ENCODE measurements at places on chromosomes 2 and 18. TPM values are rescaled to one million over a fixed set of nuclear protein-coding genes. Genes with fewer than 3 reads are reported as not detected.

GRCh38 chr2:230913406-230914143 is 11.5 kb downstream of the GPR55 start:
- peak; percentile 80 for DNase-seq

DNA sequence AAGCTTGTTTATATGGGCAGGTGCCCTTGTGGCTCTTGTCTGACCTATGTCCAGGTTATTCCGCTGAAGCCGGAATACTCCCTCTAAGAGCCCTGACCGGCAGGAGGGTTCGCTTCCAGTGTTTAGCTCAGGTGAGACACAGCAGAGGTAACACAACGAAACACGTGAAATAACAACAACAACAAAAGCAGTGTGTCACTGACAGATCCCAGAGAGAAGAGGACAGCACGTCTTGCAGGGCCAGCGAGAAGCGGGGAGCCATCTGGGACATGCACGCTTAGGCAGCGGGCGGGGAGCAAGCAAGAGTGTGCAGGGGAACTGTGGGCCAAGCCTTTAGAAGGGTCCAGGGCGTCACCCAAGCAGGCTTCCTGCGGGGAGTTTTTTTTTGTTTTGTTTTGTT is 17.1 kb upstream of the ZDBF2 start:
- no peak for DNase-seq

DNA sequence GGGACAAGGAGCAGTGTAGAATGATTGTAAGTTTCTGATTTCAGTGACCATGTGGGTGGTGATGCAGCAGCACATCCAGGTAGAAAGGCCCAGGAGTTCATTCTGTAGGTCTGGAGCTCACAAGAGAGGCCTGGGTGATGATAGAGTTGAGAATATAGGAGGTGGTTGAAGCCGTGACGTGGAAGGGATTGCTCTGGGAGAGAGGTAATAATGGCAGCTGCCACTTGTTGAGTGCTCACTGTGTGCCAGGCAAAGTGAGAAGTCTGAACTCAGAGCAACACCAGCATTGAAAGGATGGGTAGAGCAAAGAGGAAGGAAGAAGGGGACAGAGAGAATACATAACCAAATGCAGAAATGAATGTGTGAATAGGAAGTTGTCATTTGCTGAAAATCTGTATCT is 3.3 kb downstream of the TTLL4 start:
- DNase-seq = no peak

- no peak for DNase-seq
Measured at GRCh38 chr2:181792906-181793305, 98.6 kb upstream of the ITPRID2 start.

DNA sequence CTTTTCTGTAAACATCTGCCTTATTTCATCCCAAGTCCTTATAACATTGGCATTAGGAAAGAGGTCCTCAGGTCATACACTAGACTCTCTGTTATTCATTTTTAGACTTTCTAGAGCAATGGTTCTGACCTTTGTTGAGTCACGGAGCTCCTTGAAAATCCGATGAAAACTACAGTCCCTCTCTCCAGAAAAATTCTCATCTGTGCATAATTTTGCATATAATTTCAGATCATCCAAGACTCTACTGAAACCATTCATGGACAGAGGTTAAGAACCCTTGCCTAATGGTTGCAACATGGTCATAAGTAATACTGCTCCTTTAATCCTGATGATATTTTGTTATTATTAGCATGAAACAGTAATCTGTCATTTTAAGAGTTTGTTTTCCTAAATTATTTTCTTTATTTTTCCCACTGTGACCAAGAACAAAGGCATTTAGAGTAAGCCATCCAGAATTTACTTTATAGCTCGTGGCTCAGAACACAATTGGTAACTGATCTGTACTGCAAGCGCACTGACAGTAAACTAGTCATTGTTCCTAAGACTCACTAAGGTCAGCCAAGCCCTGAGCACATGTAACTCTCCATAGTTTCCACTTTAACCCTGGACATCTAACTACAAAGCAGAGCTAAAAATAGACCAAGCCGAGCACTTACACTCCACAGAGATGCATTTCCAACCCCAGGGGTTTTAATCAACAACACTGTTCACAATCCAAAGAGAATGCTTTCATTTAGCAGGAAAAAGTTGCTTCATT is 8.4 kb downstream of the MYOM1 start:
- DNase-seq = no peak

DNA sequence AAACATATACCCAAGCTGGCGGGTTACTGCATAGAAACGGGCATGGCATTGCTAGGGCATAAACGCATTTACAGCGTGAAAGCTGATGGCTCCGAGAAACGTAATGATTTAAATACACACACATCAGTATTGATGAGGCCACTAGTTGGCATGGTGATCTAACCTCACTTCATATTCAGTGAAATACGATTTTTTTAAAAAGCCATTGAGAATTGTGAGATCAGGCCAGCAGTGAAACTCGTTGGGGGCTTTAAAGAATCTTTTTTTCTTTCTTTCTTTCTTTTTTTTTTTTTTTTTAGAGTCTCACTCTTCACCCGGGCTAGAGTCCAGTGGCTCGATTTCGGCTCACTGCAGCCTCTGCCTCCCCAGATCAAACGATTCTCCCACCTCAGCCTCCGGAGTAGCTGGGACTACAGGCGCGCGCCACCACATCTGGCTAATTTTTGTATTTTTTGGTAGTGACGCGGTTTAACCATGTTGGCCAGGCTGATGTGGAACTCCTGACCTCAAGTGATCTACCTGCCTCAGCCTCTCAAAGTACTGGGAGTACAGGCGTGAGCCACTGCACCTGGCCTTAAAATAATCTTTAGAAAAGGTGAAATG is 2.4 kb upstream of the SMAD7 start:
- DNase-seq = no peak

Gene KIAA2012
- polyA plus RNA-seq = not detected

DNA sequence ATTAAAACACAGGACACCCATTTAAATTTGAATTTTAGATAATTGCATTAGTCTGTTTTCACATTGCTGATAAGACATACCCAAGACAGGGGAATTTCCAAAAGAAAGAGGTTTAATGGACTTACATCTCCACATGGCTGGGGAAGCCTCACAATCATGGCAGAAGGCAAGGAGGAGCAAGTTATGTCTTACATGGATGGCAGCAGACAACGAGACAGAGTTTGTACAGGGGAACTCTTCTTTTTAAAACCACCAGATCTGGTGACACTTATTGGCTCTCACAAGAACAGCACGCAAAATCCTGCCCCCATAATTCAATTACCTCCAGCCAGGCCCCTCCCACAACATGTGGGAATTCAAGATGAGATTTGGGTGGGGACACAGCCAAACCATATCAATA is 79.8 kb upstream of the SMAD2 start:
- no peak for DNase-seq

DNA sequence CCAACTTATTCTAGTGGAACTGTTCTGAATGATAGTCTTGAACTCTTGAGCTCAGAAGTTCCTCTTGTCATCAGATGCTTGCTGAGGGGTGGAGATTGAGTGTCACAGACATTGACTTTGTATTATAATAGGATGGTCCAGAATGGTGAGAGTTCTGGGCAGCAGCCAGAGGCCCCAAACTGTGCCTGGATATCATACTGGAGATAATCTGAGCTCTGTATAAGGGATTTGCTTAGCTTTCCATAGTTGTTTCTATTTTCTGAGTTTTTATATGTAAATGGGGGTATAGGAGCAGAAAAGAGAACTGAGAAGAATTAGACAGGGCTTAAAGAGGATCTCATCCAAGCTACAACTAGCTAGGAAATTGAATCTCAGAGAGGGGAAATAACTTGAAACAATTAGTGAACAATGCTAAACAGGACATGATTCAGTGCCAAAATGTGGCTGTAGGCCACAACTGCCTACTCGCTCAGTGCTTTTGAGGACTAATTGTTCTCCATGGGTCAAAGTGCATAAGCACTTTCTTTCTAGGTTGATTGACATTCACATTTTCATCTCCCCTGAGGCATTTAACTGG is 10.1 kb upstream of the LCLAT1 start:
- DNase-seq = no peak

GRCh38 chr2:17620280-17620679 is 79.8 kb downstream of the VSNL1 start:
- no peak for DNase-seq

DNA sequence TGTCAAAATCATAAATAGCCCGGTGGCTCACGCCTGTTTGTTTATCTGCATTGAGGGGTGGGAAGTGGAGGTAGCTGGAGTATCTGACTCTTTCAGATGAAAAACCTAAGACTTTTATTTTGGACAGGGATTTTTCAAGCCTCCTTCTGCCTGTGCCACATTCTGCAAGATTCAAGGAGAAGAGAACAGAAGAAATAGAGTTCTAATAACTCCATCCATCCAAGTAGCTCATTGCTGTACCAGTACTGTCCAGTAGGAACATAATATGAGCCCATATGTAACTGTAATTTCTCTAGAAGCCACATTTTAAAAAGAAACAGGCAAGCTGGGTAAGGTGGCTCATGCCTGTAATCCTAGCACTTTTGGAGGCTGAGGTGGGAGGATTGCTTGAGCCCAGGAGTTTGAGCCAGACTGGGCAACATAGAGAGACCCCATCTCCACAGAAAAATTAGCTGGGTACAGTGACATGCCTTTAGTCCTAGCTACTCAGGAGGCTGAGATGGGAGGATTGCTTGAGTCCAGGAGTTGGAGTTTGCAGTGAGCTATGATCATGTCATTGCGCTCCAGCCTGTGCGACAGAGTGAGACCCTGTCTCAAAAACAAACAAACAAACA is 35.4 kb upstream of the NT5DC4 start:
- no peak for DNase-seq

Gene GALR1
- polyA plus RNA-seq = not detected

- DNase-seq = no peak
Measured at GRCh38 chr2:37287966-37288365, 36.7 kb downstream of the PRKD3 start.

DNA sequence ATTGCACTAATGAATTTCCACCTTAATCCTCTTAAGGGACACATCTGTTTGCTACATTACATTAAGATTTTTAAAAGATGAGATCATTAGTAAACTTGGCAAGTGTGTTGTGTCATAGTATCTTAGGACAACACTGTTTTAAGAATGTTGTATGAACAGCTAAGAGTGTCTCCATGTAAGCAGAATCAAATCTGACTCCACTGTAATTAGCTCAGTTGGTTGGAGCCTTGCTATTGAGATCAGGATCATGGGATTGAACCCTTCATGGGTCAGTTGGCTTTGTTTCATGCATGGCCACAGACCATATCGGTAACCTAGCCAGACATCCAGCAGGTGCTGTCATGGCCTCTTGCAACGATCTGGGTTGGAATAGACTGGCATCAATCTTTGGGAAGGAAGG is 5.2 kb downstream of the FHOD3 start:
- no peak for DNase-seq

GRCh38 chr18:40867459-40867858 is 1087.6 kb upstream of the PIK3C3 start:
- DNase-seq = no peak

DNA sequence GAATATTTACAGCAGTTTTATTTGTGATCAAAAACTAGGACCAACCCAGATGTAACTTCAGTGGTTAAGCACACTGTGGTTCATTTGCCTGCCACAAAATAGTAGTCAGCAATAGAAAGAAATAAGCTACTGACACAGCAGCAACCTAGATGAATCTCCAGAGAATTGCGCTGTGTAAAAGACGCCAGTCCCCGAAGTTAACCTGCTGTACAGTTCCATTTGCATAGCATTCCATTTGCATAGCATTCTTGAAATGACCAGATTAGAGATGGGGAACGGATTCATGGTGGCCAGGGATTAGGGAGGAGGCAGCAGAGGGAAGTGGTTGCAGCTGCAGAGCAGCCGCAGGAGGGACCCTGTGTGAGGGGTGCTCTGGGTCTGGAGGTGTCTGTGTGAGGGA is 39.3 kb upstream of the NFATC1 start:
- DNase-seq = no peak

DNA sequence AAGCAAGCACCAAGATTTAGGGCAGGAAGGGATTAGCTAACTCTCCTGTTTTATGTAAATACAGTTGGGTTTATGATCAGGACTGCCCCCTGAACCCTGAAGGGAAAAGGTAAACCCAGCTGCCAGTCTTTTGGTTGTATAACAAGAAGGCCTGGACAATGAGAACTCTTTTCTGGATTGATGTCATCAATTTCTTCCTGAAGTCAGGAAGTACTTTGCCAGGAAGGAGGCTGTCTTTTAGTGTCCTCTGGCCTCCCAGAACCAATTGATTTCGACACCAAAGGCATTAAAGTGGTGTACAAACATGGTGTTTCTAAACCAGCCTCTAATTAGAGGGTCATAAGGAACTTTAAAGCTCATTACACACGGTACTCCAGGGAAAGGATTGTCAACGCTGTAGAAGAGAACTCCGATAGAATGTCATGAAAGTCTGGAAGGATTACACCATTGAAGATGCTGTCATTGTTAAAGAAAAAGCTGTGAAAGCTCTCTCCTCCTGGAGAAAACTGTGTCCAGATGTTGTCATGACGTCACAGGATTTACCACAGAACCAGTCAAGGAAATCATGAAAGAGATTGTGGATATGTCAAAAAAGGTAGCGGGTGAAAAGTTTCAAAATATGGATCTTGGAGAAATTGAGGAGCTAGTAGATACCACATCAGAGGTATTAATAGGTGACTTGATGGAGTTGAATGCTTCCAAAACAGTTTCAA is 78.8 kb downstream of the ANKRD12 start:
- DNase-seq = no peak

Gene GCG
- not detected for polyA plus RNA-seq

Gene HRH4
- polyA plus RNA-seq = not detected

Gene COLEC12
- 1.3 TPM for polyA plus RNA-seq

Gene CNGA3
- not detected for polyA plus RNA-seq

DNA sequence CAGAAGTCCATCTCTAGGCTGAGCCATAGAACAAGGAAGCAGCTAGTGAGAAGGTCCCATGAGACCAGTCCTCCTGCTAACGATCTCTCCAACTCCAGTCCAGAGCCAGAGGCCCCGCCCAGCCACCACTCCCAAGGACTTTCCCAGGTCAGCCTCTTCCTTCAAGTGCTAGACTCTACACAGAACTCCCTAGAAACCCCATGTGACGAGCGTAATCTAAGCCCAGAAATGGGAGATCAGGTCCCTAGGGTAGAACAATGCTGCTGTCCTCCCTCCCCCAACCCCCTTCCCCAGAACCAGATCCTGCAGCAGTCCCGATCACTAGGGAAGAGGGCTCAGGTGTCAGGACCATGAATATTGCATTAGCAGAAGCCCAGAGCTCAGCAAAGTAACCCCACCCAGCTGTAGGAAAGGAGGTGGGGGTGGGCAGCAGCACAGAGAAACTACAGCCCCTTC is 6.9 kb downstream of the DCTN1 start:
- DNase-seq = peak; percentile 24

DNA sequence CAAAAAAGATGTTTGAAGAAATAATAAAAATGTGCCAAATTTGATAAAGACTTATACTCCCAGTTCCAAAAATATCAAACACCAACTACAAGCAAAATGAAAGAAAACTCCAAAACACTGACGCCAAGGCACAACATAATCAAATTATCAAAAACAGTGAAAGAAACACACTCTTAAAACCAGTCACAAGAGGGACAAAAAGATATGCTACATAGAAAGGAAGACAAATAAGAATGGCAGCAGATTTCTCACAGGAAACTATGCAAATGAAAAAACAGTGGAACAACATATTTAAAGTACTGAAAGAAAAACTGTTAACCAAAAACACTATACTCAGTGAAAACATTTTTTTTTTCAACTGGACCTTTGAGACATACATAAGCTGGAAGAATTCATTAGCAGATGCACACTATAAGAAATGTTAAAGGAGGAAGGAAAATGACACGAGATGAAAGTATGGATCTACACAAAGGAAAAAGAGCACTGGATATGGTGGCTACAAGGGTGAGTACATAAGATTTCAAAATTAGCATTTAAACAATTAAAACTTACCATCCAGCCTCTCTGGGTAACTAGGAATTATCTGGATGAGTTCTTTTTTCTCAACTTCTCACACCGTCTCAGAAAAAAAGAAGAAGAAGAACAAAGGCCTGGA is 94.0 kb upstream of the ACVR1C start:
- DNase-seq = no peak

- no peak for DNase-seq
Measured at GRCh38 chr2:144132357-144132756, 387.6 kb downstream of the ZEB2 start.

All from kidney (tissue), 22 donors.